Jurkat, Clone E6-1 (cell line): ENCODE measurements at places on chromosomes 1 and 21.
A peak's percentile ranks its signal among the peaks of the same experiment; 100 is the strongest.

DNA sequence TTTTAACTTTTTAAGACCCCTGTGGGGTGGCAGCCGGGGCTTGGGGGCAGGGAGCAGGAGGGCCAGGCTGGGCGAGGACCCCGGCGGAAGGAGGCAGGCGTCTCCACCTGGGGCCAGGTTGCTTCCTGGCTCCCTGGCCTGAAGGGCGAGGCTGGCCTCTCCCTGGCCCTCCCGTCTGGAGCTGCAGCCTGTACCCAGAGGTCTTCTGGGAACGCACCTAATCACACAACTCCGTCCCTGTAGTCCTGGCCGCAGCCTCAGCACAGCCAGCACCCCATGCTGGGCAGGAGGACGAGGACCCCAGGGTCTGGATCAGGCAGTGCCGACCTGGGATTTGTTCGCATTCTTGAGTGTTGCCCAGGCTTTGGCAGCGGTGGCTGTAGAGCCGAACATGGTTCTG is 14.1 kb upstream of the TTC34 start:
- no peak for DNase-seq

DNA sequence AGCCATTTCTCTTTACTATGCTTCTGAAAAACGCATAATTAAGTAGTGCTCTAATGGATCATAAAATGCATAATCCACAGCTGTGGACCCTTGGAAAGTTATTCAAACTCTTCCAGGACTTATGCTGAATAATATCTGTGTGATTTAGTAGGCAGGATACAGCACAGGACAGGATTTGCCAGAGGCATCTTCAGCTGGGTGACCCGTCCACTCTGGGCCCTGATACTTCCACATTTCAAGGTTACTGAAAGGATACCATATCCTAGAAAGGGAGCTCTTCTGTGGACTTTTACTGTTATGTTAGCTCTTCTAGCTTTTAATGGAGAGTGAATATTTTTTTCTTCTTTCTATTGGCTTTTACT is 49.6 kb downstream of the MAP10 start:
- DNase-seq, result no peak

DNA sequence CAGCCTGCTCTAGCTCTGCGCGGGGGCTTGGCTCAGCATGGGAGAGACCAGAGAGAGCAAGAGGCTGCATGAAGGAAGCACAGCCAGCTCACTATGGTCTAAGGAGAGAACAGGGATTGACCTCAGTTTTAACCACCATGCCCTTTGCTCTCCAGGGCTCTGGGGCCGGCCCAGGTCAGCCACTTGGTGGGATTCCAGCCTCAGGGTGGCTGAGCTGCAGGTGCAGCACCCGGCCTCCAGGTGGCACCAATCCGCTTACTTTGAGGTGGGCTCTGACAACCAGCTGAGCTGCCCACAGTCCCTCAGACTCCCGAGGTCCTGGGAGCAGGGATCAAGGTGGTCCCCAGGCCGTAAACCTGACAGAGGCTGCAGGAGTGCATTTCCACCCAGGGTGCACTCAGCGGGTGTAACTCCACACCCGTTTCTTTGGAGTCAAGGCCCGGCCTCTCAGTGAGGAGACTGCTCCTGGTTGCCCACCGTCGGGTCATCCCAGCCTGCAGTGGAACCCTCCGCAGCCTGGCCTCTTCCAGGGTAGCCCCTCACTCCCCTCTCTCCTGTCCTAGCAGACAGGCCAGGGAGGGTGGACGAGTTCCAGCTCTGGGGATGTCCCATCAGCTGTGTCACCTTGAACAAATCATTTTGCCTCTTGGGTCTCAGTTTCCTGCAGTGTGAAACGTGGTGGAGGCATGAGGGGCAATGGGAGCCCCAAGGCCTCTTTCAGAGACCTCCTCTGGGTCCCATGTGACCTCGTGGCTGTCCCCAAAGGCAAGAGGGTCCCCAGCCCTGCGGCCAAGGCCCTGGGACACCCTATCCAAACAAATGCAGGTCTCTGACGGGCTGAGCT is 607 bp upstream of the LGR6 start:
- DNase-seq, result no peak

- no peak for DNase-seq
These were observed 8.2 kb downstream of the KRTAP27-1 start for GRCh38 chr21:30329203-30329875.

DNA sequence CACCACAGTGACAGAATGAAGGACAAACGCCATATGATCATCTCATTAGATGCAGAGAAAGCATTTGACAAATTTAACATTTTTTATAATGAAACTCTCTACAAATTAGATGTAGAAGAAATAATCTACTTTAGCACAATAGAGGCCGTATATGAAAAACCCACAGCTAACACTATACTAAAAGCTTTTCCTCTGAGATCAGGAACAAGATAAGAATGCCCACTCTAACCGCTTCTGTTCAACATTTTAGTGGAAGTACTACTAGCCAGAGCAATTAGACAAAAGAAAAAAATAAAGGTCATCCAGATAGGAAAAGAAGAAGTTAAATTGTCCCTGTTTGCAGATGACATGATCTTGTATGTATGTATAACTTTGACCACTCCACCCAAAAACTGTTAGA is 109.7 kb downstream of the SLC35F3 start:
- no peak for DNase-seq

- DNase-seq, result no peak
These were observed 14.5 kb downstream of the NT5C1A start for GRCh38 chr1:39657402-39657801.

DNA sequence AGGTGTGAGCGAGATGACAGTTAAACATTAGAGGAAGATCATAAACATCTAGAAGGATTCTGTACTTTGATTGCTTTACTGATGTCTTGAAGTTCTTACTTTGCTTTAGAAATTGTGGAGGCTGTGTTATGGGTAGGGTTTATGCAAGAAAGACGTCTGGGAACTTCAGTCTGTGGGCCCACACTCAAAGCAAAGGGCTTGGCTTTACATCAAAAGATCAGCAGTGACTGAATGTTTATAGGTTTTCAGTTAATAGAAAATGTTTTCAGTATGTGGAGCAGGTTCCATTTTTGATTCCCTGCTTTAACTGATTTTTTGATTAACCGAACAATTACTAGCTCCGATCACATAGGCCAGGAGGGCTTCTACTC is 31.9 kb downstream of the PEX14 start:
- no peak for DNase-seq

DNA sequence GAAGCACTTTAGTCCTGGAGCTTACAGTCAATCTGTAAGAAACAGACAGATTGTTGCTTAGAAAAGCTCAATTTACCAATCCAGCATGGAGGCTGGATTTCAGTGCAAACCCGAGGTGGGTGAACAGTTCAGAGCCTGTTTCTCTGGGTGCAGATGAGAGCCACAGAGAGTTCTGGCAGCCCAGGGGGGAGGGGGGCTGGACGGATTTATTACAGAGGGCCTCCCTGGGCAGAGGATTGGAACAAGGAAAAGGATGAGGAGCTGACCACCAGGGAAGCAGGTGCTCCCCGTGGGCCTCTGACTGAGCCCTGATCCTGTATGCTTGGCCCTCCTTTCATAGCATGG is 38.0 kb upstream of the EPS8L3 start:
- DNase-seq, result no peak

DNA sequence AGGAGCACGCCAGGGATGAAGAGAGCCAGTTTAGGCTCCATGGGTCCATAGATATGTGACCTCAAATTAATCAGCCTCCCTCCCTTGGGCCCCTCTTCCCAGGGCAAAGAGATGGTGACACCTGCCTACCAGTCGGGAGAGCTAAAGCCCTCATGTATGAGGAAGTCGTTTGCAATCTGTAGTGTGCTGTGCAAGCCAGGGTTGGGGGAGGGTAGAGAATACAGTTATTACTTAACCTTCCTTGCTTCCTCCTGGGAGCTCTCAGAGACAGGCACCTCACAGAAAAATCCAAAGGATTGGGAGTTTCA is 4.0 kb downstream of the PGLYRP4 start:
- peak; percentile 61 for DNase-seq

DNA sequence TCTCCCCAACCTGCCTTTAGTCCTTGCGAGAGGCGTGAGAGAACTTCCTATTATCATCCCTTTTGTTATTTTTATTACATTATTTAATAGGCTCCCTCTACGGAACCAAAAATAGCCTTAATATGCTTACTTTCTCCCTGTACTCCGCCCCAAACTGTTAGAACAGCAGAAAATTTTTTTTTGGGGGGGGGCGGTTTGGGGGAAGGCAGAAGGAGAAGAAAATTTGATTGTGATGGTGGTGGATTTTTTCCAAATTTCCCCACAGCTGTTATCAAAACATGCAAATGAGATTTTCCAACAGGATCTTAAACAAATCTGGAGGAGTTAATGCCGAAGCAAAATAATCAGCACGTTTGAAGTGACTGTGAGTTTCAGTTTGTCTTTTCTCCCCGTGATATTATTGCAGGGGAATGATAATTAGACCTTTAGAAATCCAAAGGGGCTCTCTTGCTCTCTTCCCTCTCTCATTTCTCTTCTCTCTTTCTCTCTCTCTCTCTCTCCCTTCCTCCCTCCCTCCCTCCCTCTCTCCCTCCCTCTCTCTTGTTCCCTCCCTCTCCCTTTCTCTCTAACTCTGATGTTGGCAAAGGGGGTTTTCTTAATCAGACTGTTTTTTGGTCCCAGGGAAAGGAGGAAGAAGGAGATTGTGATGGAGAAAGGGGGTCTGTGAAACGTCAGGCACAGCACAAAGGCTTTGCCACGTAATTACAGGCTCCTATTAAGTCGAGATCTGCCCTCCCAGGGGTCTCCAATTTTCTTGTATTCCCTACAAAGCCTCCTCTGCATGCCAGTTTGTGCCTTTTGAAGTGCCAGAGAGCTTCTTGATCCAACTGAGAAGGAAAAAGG is 1.1 kb upstream of the PRRX1 start:
- DNase-seq, result no peak

DNA sequence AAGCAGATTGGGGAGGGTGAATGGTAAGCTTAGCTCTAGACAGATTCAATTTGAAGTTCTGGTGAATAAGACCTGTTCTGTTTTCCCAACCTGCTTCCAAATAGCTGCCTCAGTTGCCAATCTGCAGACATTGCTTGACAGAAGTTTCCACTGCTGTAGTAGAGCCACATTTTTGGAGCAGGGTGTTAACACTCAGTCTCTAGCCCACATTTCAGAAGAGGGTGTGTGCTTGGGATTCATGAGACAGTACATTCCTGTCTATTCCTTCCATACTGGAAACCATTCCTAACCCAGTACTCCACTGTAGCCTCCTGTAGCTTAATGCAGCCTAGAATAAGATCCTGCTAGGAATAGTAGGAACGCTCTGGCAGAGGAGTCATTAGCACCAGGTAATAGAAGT is 450.5 kb downstream of the NUF2 start:
- DNase-seq, result no peak
